Type B pancreatic cell (in vitro differentiated cells): ENCODE measurements at places on chromosomes 16 and 17.

DNA sequence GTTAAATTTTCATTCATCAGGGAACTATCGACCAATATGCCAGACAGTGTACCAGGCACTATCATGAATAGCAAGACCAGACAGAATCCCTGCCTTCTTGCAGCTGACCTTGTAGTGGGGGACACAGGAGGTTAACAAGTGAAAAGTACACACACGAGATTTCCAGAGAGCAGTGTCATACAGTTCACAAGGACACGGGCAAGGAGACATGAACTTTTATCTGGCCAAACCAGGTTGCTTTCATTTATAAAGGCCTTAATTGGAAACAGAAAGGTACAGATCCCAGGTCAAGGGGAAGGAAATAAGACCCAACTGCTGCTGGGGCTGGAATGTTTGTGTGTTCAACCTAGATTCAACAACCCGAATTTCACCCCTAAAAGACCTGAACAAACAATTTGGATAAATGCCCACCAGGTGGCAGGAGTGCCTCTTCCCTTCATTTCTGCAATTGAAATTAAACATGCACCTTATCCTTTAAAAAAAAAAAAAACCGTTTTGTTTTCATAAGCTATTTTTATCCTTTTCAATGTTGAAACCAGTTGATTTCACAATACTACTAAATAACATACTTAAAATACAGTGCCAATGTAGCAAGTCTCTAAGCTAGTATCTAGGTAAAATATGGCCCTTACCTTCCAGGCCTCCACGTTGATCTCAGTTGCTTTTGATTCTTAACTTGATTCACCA is 65.9 kb downstream of the EMP2 start:
- no peak for DNase-seq
- no peak overlapping the region for H3K27ac ChIP-seq
- no peak overlapping the region for H3K4me3 ChIP-seq
- H3K4me1 ChIP-seq = peaks cover 8% of the 10 kb centered on the region
- H3K27me3 ChIP-seq = peaks cover 3% of the 10 kb centered on the region
- no peaks in the 10 kb centered on the region for H3K36me3 ChIP-seq

- DNase-seq = no peak
- H3K36me3 ChIP-seq = peaks cover 21% of the 10 kb centered on the region
- H3K4me1 ChIP-seq = no peaks in the 10 kb centered on the region
- no peak overlapping the region for H3K4me3 ChIP-seq
- no peaks in the 10 kb centered on the region for H3K27me3 ChIP-seq
Measured at GRCh38 chr17:50963139-50963538, 97.0 kb upstream of the TOB1 start.

- H3K27me3 ChIP-seq = no peaks in the 10 kb centered on the region
- H3K27ac ChIP-seq = no peak overlapping the region
- H3K4me1 ChIP-seq = peaks cover 25% of the 10 kb centered on the region
- no peak overlapping the region for H3K4me3 ChIP-seq
Measured at GRCh38 chr17:80902197-80902962, 89.3 kb upstream of the CHMP6 start.

DNA sequence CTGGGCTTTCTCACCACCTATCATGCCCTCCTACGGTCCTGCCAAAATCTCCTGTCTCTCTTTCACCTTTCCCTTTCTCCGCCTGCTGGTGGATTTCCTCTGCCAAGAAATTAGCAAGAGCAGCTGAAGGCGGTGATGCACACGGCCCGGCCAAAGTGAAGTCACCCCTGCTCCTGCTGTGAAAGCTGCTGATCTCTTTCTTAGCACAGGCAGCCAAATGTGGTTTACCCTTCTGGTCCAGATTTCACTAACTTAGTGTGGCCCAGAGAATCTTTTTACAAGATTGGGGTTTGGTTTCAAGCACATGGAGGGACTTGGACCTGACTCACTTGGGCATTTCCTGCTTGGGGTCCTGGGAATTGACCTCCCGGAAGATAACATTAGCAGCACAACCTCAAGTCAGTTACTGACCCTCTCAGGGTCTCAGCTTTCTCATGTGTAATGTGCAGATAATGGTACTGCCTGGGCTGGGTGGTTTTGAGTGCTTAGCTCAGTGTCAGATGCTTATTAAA is 155.7 kb downstream of the SOCS1 start:
- H3K4me1 ChIP-seq = peaks cover 45% of the 10 kb centered on the region
- H3K4me3 ChIP-seq = no peak overlapping the region
- H3K27ac ChIP-seq = peak overlapping the region; percentile 37
